ENCODE measurements at places on chromosomes 5 and 9. TPM values are rescaled to one million over a fixed set of nuclear protein-coding genes. Genes with fewer than 3 reads are reported as not detected.

The MAMDC2 gene
- total RNA-seq, result 20.3 TPM

The SAXO1 gene
- total RNA-seq, result 0.05 TPM

The FUBP3 gene
- total RNA-seq, result 72.3 TPM

The TAF11L3 gene
- not detected for total RNA-seq
